ENCODE measurements at places on chromosomes 4 and X.
A peak's percentile ranks its signal among the peaks of the same experiment; 100 is the strongest.

DNA sequence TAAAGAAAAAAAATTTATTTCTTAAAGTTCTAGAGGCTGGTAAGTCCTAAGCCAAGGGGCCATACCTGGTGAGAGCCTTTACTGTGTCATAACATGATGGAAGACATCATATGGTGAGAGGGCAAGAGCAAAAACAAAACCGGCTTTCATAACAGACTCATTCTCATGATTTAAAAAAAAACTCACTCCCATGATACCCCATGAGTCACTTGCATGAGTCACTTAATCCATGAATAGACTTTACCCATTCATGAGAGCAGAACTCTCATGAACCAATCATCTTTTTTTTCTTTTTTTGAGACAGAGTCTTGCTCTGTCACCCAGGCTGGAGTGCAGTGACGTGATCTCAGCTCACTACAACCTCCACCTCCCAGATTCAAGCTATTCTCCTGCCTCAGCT lies 369.7 kb upstream of the DIAPH2 start:
- no peak for DNase-seq

- DNase-seq = no peak
These were observed 123.0 kb downstream of the CHRNA9 start for GRCh38 chr4:40458109-40458508.

- peak; percentile 28 for DNase-seq
These were observed 275.2 kb downstream of the QDPR start for GRCh38 chr4:17236686-17237085.

DNA sequence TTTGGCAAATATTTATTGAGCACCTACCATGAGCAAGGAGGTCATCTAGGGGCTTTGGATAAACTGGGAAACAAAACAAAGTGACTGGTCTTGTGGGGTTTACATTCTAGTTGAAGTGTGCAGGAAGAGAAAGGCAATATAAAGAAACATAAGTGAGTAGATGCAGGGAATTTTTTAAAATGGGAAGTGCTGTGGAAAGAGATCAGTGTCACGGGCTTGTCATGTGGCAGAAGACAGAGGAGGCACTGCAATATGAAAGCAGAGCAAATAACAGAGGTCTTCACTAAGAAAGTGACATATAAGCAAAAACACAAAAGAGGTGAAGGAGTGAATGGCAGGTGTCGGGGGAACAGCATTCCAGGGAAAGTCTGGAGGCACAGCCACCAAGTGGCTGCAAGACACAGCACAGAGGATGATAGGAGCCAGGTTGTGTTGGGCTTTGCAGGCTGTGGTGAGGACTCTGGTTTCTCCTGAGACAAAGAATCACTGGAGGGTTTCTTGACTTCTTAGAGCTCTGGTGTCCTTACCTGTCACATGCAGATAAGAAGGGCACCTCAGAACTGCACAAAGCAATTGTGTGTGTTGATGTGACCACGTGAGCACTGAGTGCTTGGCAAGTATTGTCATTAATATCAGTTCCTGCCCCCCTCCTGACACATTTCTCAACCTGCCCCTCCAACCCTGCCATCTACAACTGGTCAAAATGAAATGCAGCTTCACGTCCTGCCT lies 143.5 kb downstream of the TSPAN5 start:
- no peak for DNase-seq

DNA sequence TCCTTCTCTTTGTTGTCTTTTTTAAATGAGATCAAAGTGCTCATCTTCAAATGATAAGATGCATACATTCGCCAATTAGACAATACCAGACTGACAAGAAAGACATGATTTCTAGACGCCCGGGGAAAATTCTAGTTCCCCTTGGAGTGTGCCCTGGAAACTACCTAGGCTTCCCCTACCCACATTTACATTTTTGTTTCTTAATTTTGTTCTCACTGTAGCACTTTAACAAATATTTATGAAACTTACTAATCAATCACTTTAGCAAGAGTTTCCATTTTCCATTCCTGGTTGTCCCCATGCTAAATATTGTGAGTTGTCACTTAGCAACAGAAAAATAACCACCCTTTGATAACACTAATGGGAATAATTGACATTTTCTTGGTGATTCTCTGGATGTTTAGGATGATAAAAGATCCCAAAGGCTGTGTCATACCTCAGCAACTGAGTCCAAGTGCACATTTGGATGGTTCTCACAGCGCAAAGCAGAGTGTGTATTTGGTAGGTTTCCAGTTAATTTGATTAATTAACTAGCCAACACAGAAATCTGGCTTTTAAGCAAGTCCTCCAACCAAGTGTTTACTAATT lies 69.6 kb downstream of the FGFBP1 start:
- DNase-seq = peak; percentile 56

DNA sequence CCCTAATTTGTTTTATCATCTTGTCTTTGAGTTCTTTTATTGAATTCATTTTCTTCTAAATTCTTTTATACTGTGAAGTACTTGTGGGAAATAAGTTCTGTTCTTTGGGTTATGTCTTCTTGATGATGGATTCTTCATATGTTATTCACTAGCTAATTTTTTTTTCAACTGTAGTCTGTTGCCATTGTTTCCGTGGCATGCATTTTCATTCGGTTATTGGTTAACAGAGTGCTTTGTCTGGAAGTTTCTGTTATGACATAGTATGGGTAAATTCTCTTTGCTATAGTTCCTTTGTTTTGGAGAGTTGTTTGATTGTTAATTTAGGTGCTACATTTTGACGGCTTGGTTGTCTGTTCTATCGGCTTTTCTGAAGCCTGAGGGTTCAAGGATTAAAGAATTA lies 184.9 kb upstream of the AADAT start:
- no peak for DNase-seq

- no peak for DNase-seq
These were observed 69.6 kb downstream of the SERTM2 start for GRCh38 chrX:111581086-111581485.

GRCh38 chrX:48996969-48997368 lies 5.1 kb downstream of the GRIPAP1 start:
- no peak for DNase-seq

- DNase-seq = no peak
These were observed 400.2 kb upstream of the GRIA3 start for GRCh38 chrX:122783918-122784317.

DNA sequence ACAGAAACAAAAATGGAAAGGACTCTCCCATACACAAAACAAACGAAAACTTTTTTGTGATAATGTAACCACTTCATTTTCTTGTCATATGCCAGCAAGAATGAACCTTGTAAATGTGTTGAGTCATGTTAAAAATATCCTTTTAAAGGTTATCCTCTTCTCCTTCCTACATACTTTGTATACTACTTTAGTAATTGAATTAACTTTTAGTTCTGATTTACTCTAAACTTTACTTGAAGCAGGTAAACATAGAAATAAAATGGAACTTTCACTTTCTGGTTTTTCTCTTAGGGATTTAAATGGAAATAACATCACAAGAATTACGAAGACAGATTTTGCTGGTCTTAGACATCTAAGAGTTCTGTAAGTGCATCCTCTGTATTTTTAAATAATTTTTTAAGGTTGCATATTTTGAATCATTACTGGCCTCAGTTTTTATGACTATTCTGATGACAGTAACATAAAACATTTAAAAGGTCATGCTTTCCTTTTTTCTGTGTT lies 4.7 kb downstream of the SLIT2 start:
- DNase-seq = no peak

- peak; percentile 52 for DNase-seq
These were observed 20.5 kb upstream of the STS start for GRCh38 chrX:7127056-7127455.

GRCh38 chr4:172986114-172986513 lies 182.5 kb upstream of the GALNT7 start:
- no peak for DNase-seq

DNA sequence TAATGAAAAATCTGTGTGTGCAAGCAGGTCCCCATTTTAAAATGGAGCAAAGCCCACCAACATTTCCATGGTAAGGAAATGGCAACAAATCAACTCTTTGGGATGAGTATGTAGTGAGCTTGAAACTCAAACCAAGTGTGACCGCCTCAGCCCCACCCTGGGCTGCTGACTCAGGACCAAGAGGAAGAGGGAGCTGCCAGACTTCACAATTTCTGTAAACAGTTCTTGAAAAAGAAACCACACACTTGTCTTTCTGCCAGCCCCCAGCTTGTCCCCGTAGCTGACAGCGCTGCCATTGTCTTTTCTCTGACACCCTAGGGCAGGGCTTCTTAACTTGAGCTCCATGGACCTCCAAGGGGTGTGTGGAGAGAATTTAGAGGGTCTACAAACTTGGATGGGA lies 10.3 kb downstream of the RTL5 start:
- no peak for DNase-seq

- DNase-seq = no peak
These were observed 9.6 kb downstream of the UBE2D3 start for GRCh38 chr4:102817613-102818268.

- DNase-seq = peak; percentile 39
These were observed at the start of gene BTC for GRCh38 chr4:74794382-74795010. Gene BTC, minus strand, starts transcription at chr4:74794523. Its CDS starts 198 bp downstream, at chr4:74794325.

DNA sequence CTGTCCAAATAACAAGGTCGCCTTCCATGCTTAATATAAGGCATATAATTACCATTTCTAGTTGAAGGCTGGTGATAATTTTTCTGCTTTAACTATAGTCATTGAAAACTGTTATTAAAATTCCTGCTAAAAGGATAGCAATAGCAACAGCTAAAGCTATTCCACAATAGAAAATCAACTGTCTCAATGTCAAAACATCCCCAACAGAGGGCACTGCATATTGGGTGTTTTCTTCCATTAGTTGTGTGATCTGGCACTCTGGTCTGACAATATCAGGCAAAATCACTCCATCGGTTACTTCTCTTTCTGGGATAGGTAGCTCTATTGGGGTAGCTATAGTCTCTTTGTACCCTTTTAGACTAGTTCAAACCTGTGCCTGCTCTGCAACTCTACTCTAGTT lies 53.5 kb downstream of the TMPRSS11F start:
- no peak for DNase-seq

Data from trophoblast cell (in vitro differentiated cells and primary cell).